ENCODE measurements at places on chromosomes 4 and X.
A peak's percentile ranks its signal among the peaks of the same experiment; 100 is the strongest.

GRCh38 chr4:76311896-76312331 is 5.4 kb downstream of the STBD1 start:
- DNase-seq = no peak

DNA sequence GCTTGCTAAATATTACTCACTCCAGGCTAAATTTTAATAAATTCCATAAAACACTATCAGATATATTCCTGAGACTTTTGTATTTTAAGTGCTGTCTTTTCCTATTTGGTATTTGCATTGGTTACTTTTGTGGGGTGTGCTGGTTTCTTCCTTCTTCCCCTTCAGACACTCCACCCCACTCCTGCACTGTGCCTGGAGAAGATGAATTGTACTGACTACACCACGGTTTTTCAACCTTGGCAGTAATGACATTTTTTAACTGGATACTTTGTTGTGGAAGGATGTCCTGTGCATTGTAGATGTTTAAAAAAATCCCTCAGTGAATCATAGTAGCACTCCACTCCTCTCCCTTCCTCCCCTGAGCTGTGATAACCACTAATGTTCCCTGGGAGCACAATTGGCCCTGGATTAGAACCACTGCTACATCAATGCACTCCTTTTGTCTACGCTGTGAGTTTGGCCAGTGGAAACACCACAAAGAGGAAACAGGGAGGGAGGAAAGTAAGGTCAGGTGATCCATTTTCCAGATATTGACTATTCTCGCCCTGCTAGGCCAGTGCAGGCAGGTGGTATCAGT is 36.3 kb downstream of the SNCA start:
- DNase-seq = no peak

DNA sequence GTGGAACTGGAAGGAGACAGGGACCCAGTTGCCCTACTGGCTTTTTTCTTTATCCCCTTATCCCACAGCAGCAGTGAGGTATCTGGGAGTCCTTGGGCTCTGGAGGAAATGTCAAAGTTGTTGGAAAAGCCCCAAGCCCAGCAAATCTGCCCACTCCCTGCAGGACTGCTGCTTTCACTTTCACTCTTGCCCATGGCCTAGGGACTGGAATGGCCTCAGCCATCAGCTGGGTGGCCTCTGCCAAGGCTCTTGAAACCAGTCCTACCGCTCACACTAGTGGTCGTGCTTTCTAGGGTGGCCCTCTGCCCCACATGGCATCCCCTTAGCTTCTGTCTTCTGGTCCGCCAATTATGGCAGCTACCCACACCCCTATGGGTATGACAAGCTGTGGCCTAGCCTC is 9.7 kb upstream of the RHOXF1 start:
- DNase-seq = peak; percentile 33

GRCh38 chr4:116952530-116953136 is 132.7 kb downstream of the TRAM1L1 start:
- no peak for DNase-seq

GRCh38 chr4:10605746-10606482 is 78.7 kb downstream of the CLNK start:
- no peak for DNase-seq
